ENCODE measurements at places on chromosomes 4 and X.

- DNase-seq, result no peak
Measured at GRCh38 chrX:97787311-97787710, 903.6 kb downstream of the RPA4 start.

- no peak for DNase-seq
Measured at GRCh38 chr4:182113779-182114178, 129.4 kb upstream of the TENM3 start.

DNA sequence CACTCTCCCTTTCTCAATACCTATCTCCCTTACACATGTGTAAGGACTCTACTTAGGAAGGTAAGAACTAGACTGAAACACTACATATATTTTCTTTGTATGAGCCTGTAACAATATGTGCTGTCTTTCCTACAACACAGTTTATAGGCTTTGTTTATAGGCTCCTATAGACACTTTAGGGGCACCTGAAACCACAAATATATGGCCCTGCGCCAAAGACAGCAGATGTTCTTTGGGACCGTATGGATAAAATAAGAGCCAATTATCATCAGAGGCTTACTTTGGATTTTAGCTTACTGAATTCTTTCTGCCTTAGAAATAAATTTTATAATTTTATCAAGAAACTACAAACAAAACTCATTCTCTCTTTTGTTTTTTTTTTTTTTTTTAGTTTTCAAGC is 16.6 kb upstream of the CXCL3 start:
- no peak for DNase-seq

DNA sequence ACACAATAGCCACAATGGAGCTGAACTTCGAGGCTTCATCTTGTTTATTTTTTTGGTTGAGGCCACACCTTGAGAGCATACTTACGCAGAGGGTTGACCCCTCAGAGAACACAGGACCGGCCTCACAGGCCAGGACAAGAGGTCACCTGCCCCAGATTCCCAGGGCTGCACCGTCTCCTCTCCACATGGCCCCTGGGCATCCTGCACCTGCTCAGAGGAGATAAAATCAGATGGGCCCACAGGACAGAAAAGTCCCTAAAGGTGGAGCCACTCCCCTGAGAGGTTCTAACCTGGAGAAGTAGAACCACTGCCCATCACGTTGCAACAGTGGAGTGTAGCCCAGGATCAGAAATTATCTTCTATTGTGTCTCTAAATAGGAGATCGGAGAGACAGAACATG is 1.1 kb upstream of the CLDN24 start:
- DNase-seq, result no peak
